Peyer's patch (tissue), 4 donors: ENCODE measurements at places on chromosomes 6 and 20.

GRCh38 chr20:36549628-36549941, 8.3 kb downstream of the MYL9 start:
- no peak overlapping the region for H3K27ac ChIP-seq
- no peak for DNase-seq
- no peaks in the 10 kb centered on the region for H3K4me1 ChIP-seq
- H3K36me3 ChIP-seq: no peaks in the 10 kb centered on the region

DNA sequence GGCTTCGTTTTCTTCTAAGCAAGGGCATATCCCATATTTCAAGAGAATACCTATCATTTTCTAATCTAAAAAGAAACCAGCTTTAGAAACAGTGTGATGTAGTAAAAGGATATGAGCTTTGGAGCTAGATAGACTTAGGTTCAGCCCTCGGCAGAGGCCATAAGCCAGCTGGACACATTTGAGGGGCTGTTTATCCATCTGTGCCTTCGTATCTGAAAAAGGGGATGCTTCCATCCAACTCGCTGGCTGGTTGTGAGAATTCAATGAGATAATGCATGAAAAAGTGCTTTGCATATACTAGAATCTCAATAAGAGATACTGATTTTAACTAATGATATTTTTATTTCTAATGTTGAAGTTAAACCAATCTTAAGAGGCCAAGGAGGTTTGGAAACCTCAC, 58.0 kb downstream of the PRL start:
- H3K4me3 ChIP-seq: no peak overlapping the region
- no peaks in the 10 kb centered on the region for H3K4me1 ChIP-seq
- H3K27me3 ChIP-seq: no peaks in the 10 kb centered on the region

DNA sequence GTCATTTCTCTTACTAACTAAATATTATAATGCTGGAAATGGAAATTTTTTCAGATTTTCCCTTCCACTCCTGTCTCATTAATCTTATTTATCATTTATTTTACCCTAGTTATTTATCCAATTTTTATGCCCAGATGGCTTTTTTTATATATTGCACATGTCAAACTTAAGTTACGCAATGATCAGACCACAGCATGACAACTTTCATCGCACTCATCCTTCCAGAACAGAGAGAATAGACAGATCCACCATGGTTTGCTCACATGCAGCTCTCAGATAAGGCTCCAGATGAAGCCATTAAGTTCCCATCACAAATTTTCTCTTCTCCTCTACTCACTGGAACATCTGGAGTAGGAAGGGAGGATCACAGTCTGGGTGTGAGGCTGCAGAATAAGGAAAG, 48.7 kb downstream of the MAP7 start:
- no peak overlapping the region for H3K4me3 ChIP-seq
- H3K27ac ChIP-seq: no peak overlapping the region
- no peaks in the 10 kb centered on the region for H3K27me3 ChIP-seq

- no peaks in the 10 kb centered on the region for H3K36me3 ChIP-seq
- H3K4me1 ChIP-seq: no peaks in the 10 kb centered on the region
- DNase-seq: no peak
Measured at GRCh38 chr6:31293343-31293742, 21.5 kb upstream of the HLA-C start.

DNA sequence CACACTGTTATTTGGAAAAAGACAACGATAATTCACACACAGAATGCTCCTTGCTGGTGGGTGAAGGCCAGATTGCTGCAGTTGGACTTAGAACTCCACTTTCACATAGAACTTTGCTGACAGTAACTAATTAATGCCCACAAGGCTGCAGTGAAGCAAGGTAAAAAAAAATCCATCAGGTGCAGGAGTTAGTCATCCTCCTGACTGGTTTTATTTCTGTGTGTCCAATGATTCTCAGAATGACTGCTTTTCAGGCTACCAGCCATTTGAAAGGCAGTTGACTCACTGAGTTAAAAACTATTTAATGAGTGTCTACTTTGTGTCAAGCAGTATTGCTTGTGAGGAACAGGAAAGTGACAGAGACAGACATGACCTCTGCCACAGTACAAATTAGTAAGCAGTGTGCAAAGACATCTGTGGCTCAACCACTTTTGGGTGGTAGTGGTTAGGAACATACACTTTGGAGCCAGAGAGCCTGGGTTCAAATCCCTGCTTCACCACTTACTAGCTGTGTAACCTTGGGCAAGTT, 41.9 kb downstream of the ELOVL5 start:
- H3K4me3 ChIP-seq: no peak overlapping the region
- no peaks in the 10 kb centered on the region for H3K36me3 ChIP-seq
- no peak for DNase-seq
- peaks cover 21% of the 10 kb centered on the region for H3K4me1 ChIP-seq
